ENCODE measurements at places on chromosomes 1 and 21.

GRCh38 chr1:212232090-212232489 lies 53.1 kb upstream of the PPP2R5A start:
- no peak for DNase-seq

DNA sequence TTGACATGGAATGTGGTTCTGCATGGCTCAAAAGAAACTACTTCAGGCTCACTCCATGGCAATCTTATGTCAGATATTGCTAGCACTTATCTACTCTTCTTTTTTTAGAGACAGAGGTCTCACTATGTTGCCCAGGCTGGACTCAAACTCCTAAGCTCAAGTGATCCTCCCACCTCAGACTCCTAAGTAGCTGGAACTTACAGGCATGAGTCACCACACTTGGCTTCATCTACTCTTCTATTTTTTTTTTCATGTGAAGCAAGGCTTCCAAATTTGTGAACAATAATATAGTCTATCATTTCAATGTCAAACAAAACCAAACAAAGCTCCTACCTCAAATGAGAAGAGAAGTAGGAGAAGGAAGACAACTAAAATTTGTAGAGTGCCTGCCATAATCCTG lies 7.5 kb upstream of the PSEN2 start:
- no peak for DNase-seq

DNA sequence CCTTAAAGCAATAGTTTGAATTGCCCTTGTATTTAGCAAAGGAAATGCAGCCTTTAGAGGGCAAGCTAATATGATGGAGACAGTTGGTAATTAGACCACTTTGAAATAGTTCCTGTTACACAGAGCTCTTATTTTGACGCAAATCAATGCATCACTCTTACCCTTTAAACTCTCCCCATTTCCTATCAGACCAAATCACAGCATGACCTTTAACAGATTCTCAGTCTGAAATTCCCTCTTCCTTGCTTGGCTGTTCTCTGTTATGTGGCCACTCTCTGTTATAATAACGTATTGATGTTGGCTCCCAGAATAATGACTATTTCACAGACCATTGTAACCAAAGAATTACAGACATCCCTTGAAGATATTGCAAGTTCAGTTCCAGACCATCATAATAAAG lies 66.9 kb upstream of the NGF start:
- DNase-seq: no peak

- no peak for DNase-seq
Observed at GRCh38 chr1:54698346-54698745, 17.3 kb upstream of the TTC4 start.

- peak; percentile 35 for DNase-seq
Observed at GRCh38 chr1:9909234-9910046, 629 bp downstream of the CTNNBIP1 start.

GRCh38 chr1:109248444-109248796 lies 919 bp upstream of the CELSR2 start:
- DNase-seq: no peak

DNA sequence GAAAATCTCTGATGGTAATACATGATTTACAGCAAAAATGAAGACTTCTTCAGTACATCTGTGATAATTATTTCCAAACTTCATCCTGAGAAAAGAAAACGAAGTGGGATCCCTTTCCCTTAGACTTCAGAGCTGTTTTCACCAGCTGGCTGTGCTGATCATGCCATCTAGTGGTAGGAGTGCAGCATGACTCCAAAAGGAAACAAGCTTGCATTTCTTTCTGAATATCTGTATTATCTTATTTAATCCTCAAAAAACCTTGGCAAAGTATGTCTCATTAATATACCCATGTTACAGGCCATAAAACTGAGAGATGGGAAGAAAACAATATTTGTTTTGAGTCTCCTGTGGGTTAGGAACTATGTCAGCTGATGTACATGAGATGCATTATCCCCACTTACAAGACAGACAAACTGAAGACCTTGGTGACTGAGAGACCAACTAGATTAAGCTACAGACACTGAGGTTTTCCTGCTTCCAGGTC lies 9.8 kb upstream of the GJA8 start:
- no peak for DNase-seq

All from dorsolateral prefrontal cortex (tissue), 122 donors.